ENCODE measurements at places on chromosomes 6 and 20.

- DNase-seq, result no peak
Measured at GRCh38 chr6:156982168-156982567, 205.0 kb downstream of the ARID1B start.

DNA sequence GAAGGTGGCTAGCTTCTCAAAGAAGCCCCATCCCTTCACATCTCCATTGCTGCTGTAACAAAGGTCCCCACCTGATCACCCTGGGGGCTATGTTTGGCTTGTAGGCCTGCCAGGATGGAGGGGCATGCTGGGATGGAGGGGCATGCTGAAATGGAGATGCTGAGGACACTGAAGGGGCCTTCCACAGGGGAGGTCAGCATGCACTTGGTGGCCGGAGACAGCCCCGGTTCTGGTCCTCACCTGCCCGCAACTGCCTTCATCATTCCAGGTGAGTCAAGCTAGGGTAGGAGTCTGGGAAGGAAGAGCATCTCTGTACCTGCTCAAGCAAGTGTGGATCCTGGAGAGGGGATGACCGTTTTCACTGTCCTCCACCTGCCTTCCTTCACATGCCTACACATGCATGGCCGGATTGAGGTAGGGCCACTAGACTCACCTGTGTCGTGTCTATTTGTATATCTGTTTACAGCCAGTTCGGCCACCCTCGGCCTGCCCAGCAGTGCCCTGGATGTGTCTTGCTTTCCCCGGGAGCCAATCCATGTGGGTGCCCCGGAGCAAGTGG lies 6.0 kb downstream of the L3MBTL1 start:
- DNase-seq, result no peak

DNA sequence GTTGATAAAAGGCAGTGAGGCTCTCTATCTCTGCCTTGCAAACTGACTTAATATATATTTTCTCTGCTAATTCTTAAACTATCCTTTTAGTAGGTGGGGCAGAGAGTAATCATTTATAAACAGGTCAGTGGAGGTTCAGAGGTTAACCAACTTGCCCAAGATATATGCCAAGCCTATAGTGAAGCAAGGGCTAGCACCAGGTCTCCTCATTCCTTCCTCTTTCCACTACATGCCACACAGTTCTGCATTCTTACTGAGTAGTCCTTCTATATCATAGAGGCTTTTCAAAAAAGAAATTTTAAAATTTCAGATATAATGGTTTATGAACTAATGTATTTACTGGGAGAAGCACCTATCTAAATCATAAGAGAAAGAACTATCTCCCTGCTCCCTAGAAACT lies 8.5 kb downstream of the ARG1 start:
- no peak for DNase-seq

- DNase-seq, result no peak
Measured at GRCh38 chr20:47181056-47181862, 175.2 kb downstream of the ZMYND8 start.

- no peak for DNase-seq
Measured at GRCh38 chr20:22411627-22412450, 172.5 kb downstream of the FOXA2 start.

DNA sequence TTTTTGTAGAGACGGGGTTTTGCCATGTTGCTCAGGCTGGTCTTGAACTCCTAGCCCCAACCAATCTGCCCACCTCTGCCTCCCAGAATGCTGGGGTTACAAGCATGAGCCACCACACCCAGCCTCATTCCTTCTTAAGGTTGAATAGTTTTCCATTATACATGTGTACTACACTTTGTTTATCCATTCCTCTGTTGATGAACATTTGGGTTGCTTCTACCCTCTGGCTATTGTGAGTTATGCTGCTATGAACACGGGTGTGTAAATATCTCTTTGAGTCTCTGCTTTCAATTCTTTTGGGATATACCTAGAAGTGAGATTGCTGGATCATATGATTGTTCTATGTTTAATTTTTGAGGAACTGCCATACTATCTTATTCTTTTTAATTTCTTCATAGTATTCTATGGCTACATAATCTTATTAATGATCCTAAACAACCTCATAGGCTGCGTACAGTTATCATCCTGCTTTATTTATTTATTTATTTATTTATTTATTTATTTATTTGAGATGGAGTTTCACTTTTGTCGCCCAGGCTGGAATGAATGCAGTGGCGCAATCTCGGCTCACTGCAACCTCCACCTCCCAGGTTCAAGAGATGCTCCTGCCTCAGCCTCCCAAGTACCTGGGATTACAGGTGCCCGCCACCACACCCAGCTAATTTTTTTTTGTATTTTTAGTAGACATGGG lies 49.2 kb upstream of the TLDC2 start:
- no peak for DNase-seq
